C1 segment of cervical spinal cord (tissue), 14 donors: ENCODE measurements at places on chromosomes 6 and 20.

GRCh38 chr6:149237464-149237863 lies 80.0 kb upstream of the TAB2 start:
- DNase-seq = no peak

DNA sequence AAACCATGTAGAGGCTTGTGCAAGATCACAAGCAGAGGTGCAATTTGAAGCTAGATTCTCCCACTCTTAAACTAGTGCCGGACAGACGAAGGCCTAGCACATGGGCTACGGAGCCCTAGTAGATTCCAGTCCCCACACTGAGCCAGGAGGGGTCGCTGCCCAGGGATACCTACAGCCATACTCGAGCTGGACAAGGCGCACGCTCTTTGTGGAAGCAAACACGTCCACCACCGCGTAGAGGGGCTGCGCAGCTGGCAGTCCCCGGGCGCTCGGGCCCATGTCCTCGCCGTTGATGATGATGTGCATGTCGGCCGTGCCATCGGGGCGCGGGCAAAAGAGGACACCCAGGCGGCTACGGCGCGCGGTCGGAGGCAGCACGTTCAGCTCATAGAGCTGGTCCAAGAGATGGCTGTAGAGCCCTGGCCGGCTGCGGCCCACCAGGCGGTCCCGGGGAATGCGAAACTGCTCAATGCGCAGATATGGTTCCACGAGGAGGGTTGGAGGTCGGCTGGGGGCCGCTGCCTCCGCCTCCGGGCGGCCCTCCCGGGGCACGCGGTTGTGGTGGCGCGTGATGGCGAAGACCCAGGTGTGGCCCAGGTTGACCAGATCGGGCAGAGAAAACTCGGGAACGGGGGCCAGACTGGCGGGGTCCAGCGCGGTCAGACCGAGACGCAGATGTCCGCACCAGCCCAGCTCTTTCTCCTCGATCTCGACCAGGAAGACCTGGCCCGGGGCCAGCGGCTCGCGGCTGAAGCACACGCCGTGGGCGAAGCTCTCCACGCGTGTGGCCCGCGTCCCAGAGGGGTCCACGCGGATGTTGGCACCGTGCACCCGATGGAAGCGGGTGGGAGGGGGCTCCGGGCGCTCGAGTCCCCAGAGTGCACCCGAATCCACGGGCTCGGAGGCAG lies 677 bp downstream of the NEURL2 start:
- DNase-seq = no peak

- no peak for DNase-seq
Observed at GRCh38 chr6:11912420-11912819, 99.7 kb upstream of the HIVEP1 start.

DNA sequence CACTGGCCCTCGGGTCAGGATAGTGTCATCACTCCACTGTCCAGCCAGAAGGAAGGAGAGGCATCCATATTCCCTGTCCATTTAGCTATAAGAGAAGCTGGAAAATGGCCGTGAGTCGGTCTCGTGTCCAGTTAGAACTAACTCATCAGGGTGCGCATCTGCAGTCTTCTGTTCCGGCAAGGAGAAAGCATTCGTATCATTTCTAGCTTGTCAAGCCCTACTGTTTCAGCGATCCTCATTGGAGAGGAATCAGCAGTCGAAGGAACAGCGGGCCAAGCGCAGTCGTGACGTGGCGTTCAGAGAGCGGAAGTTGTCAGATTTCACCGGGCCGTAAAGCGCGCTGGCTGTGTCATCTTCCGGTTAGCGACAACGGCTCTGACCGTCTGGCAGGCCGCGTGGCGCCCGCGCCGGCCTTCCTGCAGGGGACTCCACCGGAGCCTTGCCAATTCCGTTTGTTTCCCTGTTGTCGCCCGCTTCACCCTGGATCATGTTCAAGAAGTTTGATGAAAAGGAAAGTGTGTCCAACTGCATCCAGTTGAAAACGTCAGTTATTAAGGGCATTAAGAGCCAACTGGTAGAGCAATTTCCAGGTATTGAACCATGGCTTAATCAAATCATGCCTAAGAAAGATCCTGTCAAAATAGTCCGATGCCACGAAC lies 32.9 kb downstream of the HM13 start:
- DNase-seq = peak; percentile 62

DNA sequence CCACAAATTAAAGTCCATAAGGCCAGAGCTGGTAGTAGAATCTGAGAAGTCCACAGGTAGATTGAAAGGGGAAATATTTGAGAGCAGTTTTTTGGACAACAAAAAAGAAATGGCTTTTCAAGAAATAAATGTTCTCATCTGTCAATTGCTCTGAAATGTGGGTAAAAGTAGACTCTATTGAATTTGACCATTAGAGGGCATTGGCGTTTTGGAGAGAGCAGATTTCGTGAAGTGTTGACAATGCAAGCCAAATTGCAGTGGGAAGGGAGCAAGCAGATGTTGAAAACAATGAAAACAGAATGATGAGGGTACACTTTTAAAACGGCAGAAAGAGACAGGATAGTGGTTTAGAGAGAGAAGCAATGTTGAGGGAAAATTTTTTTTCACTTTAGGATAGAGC lies 149.1 kb upstream of the FAM83B start:
- no peak for DNase-seq

DNA sequence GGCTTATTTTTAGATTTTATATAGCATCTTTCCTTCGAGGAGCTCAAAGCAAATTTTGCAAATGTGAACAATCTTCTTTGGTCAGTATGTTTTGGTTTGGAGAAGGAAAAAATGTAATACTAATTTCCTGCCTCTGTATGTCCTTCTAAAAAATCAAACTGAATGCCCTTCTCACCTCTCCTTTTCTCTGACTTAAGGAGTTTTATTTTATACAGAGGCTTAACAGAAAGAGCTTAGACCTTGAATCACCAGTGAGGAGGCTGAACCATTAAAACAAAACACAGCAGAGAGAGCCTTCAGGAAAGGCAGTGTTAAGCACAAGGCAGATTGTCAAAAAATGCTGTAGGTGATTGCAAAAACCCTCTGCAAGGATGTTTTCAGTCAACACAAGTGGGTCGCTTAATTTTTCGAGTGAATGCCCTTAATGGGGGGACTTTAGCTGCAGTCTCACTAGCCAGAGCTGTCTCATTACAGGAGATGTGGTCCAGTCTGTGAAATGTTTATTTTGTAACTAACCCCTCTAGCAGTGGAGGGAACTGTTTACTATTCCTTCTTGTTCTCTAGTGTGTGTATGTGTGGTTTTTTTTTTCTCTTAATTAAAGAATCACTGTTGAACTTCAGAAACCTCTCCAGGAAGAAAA lies 481.3 kb upstream of the CITED2 start:
- peak; percentile 6 for DNase-seq

DNA sequence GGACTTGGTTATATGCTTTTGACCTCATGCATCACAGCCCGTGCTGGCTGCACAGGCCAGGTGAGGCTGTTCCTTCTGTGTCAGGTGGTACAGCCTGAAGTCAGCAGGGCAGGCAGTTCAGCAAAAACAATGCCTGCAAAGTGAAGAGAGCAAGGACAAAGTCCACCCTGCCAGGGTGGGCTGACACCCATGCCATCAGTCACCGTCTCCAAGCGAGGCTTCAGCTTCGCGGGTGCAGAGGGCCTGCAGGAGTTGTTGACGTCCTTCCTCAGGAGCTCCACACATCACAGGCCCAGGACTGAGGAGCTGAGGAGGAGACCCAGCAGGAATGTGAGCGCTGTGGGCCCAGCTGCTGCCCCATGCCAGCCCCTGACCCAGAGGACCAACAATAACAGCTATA lies 111.3 kb downstream of the SASH1 start:
- DNase-seq = no peak

GRCh38 chr6:119444642-119445557 lies 95.3 kb upstream of the MAN1A1 start:
- DNase-seq = no peak

DNA sequence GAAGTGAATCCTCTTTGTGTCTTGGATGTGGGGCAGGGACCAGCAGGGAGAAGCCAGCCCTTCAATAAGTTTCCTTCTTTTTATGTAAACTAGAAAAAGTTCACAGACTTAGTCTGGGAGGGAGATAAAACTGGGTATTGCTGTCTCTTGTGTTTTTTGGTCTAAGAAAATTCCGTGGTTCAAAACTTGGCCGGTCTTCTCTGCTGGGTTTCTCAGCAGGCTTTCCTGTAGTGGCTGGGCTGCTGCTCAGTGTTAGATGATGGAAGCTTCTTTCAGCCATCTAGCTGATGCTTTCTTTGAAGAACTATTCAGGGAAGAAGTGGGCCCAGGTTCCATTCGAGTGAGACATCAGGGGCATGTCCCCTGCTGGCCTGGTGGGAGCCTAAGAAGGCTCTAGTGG lies 70.7 kb upstream of the SCP2D1 start:
- no peak for DNase-seq

DNA sequence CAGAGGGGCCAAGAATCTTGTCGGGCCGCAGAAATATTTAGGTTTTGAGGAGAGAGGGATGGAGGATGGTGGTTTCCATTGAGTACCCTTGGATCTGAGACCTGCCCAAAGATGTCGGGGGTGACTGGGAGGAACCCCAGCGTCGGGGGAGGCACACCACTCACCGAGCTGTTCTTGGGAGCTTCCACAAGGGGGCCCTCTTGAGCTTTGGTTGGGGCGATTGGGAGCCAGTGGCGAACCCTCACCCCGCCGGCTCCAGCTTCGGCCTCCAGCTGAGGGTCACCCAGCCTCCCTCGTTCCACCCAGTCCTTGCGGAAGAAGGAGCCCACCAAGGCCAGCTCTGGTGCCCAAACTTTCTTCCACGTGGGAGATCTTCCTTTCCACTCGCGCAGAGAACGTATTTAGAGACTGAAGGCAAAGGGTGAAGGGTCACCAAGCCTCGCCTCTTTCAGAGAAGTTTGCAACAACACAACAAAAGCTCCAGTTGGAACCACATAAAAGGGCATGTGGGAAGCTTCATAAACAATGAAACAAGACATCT lies 33.6 kb downstream of the APCDD1L start:
- no peak for DNase-seq

DNA sequence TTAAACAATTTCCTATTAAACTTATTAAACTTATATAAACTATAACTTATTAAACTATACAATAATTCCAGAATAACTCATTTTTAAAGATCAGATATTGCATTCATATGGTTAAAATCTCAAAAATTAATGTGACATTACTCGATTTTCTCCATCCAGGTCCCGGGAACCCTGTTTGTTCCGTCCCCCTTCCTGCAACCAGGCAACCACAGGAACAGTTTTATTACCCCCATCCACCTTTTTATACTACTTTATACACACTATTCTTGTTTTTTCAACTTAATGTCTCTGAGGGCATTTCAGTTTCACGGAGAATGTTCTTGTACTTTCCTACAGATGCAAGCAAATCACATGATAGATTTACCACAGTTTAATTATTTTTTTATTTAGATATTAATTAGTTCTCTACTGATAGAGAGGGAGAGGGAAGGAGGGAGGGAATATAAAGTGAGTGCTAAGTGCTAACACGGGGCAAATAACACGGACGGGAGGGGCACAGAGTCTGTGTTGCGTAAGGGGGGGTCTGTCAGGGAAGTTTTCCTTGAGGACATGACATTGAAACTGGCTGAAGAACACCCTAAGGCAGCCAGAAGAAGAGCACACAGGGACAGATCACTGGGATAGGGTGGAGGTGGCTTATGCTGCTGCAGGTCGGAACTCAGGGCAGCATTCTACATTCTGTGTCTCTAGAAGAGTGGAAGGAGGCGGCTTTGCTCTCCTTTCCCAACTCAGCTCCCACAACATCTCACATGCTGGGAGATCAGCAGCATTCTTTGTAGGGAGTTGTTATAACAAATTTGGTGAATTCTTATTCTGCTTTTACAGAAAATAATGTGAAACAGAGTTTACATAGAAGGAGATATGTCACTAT lies 225.2 kb downstream of the FOXC1 start:
- no peak for DNase-seq

- DNase-seq = no peak
Observed at GRCh38 chr6:33139596-33140206, 52.6 kb downstream of the COL11A2 start.

DNA sequence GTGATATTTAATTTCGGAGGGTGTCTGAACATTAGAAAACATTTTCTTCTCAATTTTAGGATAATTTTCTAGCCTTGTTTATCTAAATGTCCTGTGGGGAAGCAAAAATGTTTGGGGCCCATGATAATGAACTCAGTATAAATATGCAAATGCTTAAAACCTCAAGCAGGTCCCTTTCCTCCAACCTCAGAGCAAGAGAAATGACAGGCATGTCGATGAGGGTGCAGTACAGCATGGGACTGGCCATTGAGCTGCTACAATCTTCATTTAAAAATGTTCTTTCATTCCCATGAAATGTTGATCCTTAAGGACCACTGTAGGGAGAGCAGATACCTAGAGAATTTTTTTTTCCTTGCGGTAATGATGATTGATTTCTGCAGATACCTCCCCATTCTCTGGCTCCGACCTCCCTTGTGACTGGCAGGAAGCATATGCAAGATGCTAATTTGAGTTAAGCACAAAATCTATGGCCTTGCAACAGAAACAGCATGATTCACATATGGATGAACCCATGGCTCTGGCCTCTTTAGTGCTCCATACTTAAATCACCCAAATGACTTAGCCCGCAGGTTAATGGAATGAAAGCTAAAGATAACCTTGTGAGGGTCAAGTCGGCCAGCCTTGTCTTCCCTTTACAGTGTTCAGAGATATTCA lies 243.3 kb downstream of the SOX4 start:
- no peak for DNase-seq

DNA sequence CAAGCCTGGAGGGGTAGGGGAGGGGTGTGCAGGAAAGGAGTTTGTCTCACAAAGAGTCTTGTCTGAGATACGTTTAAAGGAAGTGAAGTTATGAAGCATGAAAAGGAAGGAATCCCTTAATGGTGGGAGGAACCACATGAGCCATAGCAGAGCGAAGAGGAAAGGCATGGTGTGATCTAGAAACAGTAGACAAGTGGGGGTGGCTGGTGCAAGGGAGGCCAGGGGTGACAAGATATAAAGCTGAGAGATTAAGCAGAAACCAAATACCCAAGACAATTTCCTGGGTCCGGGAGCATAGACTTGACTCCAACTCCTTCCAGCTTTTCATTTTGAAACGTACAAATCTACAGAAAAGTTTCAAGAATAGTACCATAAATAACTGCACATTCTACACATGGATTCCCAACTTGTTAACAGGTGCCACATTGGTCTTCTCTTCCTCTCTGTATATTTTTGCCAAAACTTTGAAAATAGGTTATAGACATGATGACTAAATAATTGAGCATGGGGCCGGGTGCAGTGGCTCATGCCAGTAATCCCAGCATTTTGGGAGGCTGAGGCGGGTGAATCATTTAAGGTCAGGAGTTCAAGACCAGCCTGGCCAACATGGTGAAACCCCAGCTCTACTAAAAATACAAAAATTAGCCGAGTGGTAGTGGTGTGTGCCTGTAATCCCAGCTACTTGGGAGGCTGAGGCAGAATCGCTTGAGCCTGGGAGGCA lies 211.6 kb downstream of the SLC24A3 start:
- DNase-seq = no peak
